Activated T-cell treated with anti-CD3 and anti-CD28 coated beads, Interleukin-2, amount 50 U/mL, for 72 hours (primary cell): ENCODE measurements at places on chromosomes 7 and 10.

GRCh38 chr10:102837230-102837721, at the start of gene CYP17A1:
TSS of gene CYP17A1 (minus strand) at chr10:102837413. CDS start at chr10:102837361, 52 bp downstream.
- DNase-seq = no peak

GRCh38 chr7:17497549-17498167, 199.2 kb downstream of the AHR start:
- no peak for DNase-seq

GRCh38 chr7:37993060-37993501, 72.6 kb downstream of the EPDR1 start:
- no peak for DNase-seq

DNA sequence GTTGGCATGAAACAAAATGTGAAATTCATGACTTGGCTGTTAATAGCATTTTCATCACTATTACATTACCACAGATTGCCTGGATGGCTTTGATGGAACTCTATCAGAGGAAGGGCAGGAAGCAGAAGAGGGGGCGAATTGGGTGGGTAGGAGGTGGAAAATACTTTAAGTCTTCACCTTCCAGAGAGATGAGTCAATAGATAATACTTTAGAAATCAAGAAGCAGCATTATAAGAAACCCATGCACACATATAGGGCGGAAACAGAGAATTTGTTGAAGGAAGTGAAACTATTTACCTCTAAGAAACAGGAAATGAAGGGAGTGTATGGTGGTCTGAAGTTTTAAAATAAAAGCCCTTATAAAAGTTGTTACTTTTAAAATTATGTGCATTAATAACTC, 152.1 kb upstream of the TARP start:
- DNase-seq = no peak

GRCh38 chr7:90402785-90403173, 482 bp upstream of the CLDN12 start:
- no peak for DNase-seq

GRCh38 chr10:21649454-21649872, 115.4 kb downstream of the MLLT10 start:
- DNase-seq = peak; percentile 13

DNA sequence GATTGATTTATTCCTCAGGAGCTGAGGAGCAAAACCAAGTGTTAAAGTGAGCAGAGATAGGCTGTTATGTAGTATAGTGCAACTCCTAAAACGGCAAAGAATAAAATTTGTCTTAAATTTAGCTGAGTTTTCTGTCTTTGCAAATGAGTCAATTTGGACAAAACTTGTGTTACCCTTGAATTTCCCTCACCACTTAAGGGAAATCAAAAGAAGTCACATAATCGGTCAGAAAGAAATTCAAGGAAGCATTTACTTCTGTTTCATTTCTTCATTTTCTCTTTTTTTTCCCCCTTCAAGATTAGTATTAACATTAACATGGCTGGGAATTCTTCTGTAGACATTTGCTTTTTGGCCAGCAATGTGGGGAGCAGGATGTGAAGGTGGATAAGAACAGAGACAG, 13.9 kb downstream of the LSMEM1 start:
- no peak for DNase-seq

DNA sequence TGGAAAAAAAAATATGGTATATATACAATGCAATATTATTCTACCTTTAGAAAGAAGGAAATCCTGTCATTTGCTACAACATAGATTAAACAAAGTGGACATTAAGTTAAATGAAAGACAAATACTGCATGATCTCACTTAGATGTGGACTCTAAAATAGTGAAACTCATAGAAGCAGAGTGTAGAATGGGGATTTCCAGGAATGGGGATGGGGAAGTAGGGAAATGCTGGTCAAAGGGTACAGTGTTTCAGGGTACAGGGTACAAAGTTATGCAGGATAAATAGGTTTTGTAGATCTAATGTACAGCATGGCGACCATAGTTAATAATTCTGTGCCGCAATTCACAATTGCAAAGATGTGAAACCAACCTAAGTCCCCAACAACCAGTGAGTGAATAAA, 385.5 kb downstream of the SFMBT2 start:
- no peak for DNase-seq

GRCh38 chr7:64603271-64603670, 40.4 kb upstream of the ZNF680 start:
- no peak for DNase-seq

DNA sequence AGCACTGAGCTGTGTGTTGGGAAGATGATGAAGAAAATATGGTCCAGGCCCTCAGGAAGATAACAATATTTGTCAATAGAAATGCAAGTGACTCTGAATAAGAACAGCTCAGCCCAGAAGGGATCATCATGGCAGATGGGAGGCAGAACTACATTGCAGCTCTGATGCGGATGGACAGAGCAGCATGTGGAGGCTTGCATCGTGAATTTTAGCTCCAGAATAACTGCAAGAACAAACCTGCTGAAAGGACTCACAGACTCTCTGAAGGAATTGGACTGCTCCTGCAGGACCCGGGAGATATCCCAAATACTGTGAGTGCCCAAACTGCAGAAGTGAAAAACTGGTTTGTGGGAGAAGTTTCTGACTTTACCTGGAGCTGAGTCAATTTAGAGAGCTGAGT, 80.6 kb upstream of the LAMB4 start:
- no peak for DNase-seq

GRCh38 chr10:53025172-53025711, 252.7 kb upstream of the MBL2 start:
- DNase-seq = no peak

DNA sequence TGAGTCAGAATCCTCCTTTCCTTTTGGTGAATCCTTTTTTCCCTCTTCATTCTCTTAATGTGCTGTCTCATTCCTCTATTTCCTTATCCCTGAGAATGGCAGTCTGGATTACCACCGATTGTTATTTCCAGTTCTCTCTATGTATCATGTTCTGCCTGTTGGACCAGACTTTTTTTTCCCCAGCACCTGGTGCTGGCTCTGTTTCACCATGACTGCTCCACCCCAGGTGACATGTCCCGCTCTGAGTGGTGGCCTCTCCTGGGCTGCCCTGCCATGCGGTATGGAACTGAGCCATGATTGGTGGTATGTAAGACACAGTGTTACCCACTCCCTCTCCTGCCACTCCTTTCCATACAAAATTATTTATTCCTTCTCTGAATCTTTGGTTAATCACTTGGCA, 399.9 kb downstream of the GATA3 start:
- DNase-seq = no peak

DNA sequence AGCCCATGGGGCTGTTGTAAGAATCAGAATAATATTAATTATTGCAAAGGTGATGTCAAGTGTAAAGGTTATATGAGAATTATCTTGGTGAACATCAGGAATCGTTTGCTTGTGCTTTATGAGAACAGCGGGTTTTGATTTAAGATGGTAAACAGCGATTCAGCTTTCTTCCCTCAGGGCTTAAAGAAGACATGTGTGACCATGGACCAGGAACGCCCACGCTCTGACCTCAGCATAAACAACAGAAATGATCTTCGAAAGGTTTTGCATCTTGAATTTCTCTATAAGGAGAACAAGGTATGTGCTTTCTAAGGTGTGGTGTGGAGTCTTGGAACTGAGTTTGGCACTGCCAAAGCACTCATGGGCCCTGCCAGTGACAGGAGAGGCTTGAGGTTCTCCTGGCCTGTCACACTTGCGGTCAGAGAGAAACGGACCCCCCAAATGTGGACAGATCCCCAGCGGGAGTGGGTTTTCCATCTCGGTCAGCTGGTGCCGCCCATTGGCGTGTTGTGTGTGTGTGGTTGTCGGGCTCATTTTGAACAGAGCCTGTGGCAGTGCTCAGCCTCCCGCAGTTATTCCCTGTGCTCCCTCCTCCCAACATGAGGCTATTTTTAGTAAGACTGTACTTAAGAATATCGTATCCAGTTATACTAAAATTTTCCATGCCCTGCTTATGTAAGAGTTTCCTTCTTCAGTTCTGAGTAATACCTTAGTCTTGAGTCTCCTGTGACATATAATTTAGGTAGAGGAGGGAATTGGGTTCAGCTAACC, 7.2 kb downstream of the MINDY4 start:
- DNase-seq = no peak

DNA sequence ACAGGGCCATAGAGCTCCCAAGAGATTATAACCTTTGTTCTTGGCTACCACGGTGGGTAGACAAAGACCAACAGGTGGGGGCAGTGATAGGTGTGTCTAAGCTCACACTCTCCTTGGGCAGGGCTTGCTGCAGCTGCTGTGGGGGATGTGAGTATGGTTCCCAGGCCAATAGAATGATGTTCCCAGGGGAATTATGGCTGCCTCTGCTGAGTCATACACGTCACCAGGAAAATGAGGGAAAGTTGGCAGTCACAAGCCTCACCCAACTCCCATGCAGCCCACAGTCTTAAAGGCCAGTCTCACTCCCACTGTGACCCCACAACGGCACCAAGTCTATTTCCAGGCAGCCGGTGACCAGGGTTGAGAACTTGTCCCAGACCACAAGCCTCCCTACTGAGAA, 453.4 kb upstream of the PODXL start:
- no peak for DNase-seq

DNA sequence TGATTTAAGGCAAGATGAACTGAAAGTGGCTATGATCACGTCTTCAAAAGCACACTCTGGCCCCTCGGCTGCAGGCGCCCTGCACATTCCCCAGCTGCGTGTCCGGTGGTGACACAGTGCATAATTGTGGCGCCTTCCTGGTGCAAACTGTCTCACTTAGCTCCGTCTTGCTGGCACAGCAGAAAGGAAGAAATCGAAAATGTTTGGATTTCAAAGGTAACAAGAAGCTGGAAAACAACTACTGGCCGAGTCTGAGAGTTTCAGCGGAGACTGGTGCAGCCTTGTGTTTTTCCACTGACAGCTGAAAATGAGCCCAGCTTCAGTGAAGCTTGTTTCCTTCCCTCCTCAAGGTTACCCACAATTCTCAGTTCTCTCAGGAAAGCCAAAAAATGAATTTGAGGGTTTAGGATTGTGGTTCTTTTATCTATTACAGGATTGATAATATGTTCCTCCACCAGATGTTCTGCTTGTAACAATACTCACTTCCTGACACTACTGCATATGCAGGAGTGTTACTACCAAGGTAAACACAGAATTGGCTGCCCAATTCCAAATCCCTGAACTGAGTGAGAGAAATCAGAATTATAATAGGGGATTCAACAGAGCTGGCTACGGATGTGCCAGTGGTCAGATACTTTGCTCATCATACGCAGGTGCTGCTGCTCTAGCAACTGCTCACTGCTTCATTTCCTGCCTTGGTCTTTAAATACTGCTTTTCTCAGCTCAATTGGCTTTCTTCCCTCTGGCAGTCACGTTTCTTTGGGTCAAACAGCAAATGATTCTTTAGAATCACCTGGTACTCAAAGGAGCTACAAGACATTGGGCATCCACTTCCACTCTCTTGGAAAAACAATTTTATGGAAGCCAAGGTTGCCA, 63.7 kb downstream of the TRUB1 start:
- DNase-seq = no peak

DNA sequence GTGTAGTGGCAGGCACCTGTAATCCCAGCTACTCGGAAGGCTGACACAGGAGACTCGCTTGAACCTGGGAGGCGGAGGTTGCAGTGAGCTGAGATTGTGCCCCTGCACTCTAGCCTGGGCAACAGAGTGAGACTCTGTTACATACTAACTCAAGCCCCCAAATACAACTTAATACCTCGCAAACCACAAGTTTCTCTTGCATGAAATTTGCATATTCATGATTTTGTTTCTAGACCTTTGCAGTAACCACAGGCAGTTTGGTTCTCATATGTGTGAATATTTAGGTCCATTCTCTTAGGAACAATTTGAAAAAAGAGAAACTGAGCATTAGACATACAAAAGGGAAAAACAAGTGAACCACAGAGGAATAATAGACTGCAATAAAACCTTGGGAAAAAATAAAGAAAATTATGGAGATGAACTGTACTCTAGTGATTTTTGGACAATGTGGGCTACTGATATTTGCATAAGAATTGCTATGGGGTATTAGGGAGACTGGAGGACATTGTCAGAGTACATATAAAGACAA, 77.0 kb downstream of the ZNF277 start:
- DNase-seq = no peak

DNA sequence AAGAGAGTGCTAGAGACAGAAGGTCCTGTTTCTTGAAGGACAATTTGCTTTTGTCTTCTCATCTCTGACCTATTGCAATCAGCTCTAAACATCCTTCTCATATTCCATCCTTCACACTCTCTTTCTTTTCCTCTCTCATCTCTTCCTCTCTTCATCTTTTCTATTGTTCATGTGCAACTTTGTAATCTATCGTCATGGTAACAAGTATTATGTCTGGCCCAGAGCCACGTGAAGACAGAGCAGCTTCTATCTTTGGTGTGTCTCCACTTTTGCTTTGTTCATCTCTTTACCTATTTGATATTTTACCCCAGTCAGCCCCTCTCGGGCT, 104.9 kb upstream of the ABCB5 start:
- no peak for DNase-seq

DNA sequence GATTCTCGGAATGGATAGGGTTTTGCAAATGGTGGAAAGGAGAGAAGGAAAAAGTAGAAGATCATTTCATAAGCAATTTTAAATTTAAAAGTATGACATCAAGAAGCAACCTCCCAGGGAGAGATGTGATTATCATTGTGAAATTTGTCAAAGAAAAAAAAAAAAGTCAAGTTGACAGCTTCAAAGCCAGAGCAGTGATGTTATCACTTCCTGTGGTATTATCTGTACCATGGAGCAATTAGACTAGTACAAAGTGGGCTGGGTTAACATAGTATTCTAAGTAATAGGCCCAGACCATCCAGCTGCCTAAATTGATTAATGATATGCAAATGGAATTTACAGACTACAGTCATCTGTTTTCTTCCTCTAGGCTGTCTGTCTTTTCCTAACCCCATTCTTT, 84.0 kb upstream of the NPY start:
- DNase-seq = no peak

DNA sequence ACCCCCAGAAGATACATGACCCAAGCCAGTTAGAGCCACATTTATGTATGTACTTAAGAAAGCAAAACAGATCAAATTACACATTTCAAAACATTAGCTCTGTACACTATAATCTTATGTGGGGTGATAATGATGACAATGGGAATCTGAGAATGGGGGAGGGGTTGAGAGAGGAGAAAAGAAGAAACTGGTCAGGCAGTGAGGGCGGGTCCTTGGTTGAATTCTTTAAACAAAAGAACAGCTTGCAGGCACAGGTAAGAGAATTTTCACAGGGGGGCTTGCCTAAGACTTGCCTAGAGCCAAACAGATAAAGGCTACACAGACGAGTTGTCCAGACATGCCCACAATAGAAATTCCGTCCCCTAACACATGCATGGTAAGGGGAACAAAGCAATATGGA, 76.8 kb upstream of the PTER start:
- no peak for DNase-seq

DNA sequence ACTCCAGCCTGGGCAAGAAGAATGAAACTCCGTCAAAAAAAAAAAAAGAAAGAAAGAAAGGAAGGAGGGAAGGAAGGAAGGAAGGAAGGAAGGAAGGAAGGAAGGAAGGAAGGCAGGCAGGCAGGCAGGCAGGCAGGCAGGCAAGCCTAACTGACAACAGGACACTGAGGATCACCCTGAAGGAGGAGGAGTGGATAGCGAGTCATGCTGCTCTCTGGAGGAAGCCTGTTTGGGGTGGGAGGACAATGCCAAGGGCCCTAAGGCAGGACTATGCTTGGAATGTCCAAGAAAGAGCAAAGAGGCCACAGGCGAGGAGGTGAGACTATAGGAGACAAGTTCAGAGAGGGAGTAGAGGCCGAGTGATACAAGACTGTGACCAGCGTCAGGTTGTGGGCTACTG, 107.0 kb upstream of the PARD3 start:
- DNase-seq = no peak

- DNase-seq = no peak
These were observed 224.4 kb downstream of the C7orf25 start for GRCh38 chr7:42687211-42688055.

- DNase-seq = no peak
These were observed 79.2 kb upstream of the PPP1R3C start for GRCh38 chr10:91711885-91712680.

- DNase-seq = no peak
These were observed 93.8 kb upstream of the MKI67 start for GRCh38 chr10:128220021-128220420.
